Occipital lobe (tissue), 3 donors: ENCODE measurements at places on chromosomes 6 and 20.

GRCh38 chr6:164151161-164152120, 736.9 kb downstream of the QKI start:
- DNase-seq, result peak; percentile 66

- DNase-seq, result no peak
Observed at GRCh38 chr6:168535711-168536110, 94.7 kb downstream of the SMOC2 start.

DNA sequence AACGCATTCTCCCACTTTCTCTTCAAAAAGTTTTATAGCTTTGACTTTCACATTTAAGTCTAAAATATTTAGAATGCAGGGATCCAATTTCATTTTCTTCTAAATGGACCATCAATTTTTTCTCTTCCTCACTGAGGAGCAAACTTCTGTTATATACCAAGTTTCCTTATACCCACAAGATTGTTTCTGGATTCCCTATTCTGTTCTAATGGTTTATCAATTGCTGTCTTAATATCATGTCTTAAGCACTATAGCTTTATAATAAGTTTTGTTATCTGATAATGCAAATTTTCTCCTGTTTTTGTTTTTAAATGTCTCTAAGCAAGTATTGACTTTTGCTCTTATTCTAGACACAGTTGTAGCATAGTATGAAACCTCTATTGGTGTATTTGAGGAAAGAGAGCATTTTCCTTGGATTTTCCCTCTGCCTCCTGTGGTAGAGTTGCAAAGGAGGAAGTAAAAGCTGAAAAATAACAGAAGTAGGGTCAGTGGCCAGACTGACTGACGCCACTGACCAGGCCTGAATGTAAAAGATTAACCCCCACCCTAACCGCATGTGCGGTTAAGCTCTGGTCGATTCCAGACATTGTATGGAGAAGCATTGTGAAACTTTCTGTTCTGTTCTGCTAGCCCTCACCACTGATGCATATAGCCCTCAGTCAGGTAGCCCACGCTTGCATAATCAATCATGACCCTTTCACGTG, 40.3 kb downstream of the GPX5 start:
- no peak for DNase-seq

GRCh38 chr20:62980380-62980960, 26.3 kb downstream of the BHLHE23 start:
- no peak for DNase-seq

DNA sequence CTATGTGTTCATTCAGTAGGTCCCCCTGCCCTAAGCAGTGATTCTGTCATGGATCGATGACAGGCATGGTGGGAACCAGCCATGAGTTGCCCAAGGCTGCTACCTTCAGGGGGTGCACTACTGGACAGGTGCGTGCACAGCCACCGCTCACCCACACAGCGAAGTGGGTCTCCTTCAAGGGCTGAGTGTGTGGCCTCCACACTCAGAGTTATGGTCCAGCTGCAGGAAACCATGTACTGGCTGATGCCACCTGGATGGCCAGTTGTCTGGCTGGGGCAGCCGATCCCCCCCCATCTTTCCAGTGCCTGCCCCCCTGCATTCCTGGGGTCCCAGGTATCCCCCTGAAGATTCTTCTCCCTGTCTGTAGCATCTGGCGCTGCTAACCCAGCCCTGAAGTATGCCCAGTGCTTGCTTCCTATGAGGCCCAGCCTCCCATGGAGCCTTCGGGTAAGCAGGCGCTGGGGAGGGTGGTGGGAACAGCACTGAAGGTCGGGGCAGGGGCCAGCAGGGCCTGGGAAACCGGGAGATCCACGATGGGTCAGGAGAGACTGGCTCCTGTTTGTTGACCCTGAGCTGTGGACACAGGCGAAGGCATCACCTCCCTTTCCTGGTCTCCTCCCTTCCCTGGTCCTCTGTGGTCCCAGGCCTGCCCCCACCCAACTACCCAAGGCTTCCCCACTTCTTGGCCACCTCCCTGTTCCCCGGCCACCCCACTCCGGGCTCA, 106.0 kb downstream of the VEGFA start:
- no peak for DNase-seq

GRCh38 chr20:43565758-43566104, 6.9 kb downstream of the SGK2 start:
- no peak for DNase-seq

GRCh38 chr20:22921595-22922421, 113.3 kb upstream of the SSTR4 start:
- no peak for DNase-seq

DNA sequence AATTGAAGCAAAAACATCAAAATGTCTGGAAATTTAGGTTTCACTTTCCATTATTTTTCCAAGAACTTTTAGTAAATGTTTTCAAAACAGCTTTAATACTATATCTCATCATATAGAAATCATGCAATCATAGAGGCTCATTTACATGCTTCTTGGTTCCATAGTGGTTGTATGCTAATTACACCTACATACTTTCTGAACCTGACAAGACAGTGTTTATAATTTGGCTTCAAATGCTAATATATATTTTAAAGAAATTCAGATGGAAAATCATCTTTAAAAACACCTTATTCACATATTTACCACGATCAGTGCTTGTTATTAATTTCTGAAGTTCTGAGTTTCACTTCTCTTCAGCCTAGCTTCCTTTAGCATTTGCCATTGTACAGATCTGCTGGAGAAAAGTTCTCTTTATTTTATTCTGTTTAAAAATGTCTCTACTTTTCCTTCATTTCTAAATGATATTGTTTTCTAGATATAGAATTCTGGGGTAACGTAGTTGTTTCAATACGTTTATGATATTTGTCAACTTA, 89.9 kb downstream of the PLCB1 start:
- DNase-seq, result no peak

DNA sequence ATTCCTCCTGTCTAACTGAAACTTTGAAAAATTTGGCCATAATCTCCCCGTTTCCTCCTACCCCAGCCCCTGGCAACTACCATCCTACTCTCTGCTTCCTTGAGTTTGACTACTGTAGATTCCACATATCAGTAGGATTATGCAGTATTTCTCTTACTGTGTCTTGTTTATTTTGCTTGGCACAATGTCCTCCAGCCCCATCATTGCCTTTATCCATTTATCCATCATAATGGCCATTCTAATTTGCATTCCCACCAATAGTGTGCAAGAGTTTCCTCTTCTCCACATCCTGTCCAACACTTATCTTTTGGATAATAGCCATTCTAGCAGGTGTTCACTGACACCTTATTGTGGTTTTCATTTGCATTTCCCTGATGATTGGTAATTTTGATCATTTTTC, 202.3 kb downstream of the THBS2 start:
- no peak for DNase-seq

DNA sequence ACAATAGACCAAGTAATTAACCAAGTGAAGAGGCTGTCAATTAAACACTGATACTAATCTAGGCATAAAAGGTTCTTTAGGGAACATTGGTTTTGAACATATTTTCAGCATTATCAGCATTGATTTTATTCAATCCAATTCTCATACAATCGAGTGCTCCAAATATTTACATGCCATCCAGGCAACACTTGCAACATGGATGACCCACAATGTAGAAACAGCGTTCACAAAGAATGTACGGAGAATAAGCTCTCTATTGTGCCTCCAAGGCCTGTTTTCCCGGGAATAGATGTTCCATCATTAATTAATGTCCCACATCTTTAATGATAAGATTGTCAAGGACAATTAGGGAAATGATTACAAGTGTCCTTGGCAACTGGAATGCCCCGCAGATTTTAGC, 117.4 kb downstream of the RFX6 start:
- no peak for DNase-seq

DNA sequence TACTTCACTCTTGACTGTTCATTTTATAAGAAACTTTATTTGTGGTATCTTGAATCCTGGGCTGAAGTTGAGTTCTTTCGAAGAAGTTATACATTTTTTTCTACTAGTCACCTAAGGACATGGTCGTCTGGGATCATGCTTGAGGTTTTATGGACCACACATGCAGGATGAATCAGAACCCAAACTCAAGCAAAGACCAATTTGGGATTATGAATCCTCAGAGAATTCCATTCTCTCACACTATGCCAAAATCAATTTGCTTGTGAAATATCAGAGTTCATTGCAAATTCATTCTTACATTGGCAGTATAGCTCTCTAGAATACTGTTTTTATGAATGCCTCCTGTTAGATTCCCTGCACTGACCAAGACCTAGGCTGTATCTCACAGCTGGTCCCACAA, 114.3 kb upstream of the HDAC2 start:
- DNase-seq, result no peak

- DNase-seq, result no peak
Observed at GRCh38 chr6:169618526-169619490, 83.0 kb downstream of the WDR27 start.

- no peak for DNase-seq
Observed at GRCh38 chr6:148112851-148113319, 229.8 kb upstream of the SASH1 start.

- no peak for DNase-seq
Observed at GRCh38 chr6:16473908-16474771, 235.8 kb downstream of the GMPR start.

DNA sequence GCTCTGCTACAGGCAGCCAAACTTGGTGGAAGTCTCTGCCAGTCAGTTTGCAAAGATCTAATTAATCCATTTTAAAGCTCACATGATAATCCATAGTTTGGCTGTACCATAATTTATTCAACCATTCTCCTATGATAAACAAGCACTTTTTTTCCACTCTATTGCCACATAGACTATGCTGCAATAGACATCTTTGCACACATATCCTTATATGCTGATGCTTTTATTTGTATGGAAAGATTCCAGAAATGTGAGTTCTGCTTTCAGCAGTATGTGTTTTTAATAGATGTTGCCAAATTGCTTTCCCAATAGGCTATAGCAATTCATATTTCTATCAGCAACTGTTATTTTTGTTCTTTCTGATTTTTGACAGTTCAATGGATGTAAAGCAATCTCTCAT, 628.0 kb downstream of the KIF16B start:
- no peak for DNase-seq

- DNase-seq, result no peak
Observed at GRCh38 chr6:92337571-92337970, 1081.8 kb downstream of the EPHA7 start.

- DNase-seq, result no peak
Observed at GRCh38 chr6:160789263-160790027, 87.4 kb downstream of the PLG start.

- no peak for DNase-seq
Observed at GRCh38 chr6:117938311-117938995, 31.4 kb downstream of the SLC35F1 start.

DNA sequence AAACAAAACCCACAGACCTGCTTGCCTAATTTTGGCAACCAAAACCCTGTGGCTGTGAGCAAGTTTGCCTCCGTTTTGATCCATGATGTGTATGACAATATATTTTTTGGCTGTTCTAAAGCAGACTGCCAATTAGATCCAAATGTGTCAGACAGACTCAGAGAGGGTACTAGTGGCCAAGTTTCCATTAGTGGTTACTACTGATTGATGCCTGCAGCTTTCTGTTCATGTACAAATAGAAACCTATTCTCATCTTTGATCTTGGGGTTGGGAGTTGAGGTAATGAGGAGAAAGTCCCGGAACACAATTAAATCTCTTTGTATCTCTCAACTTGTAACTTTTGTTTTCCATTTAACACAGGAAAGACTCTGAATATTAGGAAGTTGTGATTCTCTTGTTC, 100.9 kb downstream of the RNF144B start:
- no peak for DNase-seq

GRCh38 chr6:165634101-165634880, 28.8 kb downstream of the PDE10A start:
- DNase-seq, result no peak

GRCh38 chr6:120584111-120584760, 750.0 kb downstream of the TBC1D32 start:
- no peak for DNase-seq

GRCh38 chr6:112984899-112985298, 637.8 kb downstream of the RFPL4B start:
- no peak for DNase-seq

DNA sequence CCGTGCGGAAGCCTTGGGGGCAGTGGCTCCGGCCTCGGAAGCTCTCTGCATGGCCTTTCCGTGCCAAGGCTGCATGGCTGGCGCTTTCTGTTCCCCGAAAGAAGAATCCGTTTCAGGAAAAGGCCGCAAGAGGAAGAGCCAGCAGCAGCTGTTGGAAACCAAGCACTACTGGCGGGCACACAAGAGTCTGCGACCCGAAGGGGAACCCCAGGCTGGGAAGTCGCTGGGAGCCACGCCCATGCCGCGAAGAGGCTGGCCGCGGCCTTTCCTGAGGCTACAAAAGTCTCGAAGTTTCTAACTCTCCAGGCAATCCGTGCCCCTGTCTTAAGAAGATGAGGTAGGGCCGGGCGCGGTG, at the start of gene CGAS:
TSS of gene CGAS (minus strand) at position 191 of the 355 bp plus-strand sequence. CDS start at position 75, 116 bp downstream.
- no peak for DNase-seq

GRCh38 chr20:57628047-57628961, 8.1 kb upstream of the ZBP1 start:
- no peak for DNase-seq

- DNase-seq, result peak; percentile 42
Observed at GRCh38 chr6:56851074-56851473, 103.8 kb upstream of the BEND6 start.

DNA sequence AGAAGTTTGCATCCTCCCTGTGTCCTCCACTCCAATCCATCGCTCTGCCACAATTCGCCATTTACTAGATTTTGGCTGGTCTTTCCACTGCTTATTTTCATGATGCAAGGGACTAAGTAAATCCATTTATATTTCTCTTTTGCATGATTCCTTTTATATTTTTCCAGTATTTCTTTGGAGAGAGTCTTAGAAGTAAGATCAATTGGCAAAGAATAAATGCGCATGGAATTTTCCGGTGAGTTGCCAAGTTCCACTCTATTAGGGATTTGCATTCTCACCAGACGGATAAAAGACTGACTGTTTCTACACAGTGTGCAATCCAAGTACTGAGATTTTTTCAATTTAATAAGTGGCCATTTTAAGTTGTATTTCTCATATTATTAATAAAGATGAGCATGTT, 91.7 kb upstream of the PHACTR3 start:
- DNase-seq, result no peak

DNA sequence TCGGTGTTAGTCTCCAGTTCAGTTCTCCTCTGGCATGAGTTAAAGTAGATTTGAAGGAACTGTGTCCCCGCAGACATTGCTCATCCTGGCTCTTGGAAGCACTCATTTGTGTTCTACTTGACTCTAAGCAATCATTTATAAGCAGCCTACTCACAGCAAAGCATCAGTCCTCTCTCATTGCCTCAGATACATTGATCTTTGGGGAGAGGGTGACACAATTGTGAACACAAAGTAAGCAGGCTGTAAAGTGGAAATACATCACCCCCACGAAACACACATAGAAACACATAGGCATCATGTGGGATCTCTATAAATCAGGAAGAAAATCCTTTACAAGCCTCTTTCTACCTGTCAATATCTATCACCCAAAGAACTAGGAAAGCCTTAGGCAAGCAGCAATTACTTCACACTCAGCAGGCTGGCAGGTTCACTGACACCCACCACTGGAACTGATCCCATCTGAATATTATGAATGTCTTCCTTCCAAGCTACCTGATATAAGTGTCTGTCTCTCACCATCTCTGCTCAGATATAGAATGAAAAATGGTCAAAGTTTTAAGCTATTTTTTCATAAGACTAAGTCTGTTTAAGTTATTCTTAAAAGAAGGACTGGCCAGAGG, 675.8 kb downstream of the HACE1 start:
- no peak for DNase-seq

GRCh38 chr20:33091693-33092092, 12.2 kb downstream of the BPIFB4 start:
- no peak for DNase-seq
